ENCODE measurements at places on chromosomes 4 and X.
A peak's percentile ranks its signal among the peaks of the same experiment; 100 is the strongest.

DNA sequence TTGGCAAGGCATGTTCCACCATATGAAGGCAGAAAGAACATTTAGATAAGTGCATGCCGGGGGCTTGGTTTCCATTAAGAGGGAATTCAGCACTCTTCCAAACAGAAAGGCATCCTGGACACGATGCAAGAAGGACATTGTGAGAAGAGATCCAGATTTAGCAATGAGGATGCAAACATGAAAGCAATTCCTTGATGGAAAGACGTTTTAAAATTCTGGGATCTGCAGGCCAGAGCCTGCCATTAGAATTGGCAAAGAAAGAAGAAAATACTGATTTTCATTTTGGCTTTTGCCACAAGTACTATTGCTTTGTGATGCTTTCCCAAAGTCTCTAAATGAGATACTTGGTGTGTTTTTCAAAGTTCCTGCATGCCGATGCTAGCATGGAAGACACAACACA, 367.6 kb downstream of the PPP3CA start:
- DNase-seq = no peak

DNA sequence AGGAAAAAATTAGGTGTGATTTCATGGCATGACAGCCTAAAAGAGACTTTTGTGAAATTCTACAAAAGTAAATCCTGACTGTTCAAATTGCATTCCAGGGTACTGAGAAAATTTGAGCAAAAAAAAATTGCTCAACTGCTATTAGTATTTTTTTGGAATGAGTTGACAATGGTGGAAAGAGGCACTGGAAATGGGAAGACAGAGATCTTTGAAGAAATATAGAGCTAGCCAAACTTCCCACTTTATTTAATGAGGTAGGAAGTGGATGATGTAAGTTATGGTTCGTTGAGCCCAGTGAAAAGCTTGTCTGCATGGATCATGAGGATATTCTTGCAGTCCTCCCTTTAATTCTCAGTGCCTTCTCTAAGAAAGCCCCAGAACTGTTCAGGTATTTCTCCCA, 183.8 kb downstream of the PTTG2 start:
- no peak for DNase-seq

DNA sequence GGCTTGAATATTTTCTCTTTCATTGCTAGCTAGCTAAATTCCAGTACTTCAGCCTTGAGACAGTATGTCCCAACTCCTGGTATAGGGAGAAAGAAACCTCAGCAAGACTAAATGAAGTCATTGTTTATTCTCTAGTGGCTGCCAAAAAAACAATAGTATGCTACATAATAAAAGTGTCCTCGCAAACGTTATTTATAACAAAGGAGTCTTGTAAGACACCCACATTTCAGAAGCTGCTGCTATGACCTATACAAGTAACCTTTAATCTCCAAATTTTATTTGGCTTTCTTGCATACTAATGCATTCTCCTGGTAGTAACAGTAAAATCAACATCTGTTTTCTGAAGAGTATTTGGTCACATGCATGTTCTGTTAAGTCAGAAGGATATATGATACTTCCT, 28.8 kb downstream of the NEK1 start:
- DNase-seq = no peak

DNA sequence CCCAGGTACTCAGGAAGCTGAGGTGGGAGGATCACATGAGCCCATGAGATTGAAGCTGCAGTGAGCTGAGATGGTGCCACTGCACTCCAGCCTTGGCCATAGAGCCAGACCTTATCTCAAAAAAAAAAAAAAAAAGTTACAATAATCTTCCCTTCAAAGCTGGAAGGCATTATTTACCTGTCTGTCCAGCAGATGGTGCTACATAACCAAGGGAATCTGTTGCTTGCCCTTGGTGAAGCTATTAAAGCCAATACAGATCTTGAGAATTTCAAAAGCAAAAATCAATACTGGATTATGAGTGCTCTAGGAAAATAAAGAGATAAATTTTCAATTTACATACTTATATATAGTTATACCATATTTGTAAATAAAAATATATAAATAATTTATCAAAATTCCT, 25.9 kb downstream of the PKD2 start:
- peak; percentile 25 for DNase-seq

- no peak for DNase-seq
Observed at GRCh38 chr4:177964693-177965168, 522.5 kb upstream of the AGA start.

DNA sequence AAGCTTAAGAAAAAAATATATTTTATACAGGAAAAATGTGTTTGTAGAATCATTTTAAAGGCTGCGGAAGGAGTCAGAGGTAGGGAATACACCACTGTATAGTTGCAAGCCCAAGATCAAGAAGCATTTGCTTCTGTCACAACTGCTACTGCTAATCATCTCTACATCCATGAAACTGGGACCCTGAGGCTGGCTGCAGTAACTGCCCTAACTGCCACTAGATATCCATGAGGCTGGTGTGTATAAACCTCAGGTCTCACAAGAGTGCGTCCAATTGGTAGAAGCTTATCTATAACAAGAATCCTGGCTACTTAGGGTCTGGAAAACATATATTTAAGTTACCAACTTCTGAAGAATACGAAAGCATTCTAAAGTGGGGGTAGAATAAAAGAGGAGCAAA, 69.1 kb downstream of the RXFP1 start:
- no peak for DNase-seq

GRCh38 chr4:74624351-74625151, 169.8 kb downstream of the BTC start:
- DNase-seq = no peak

DNA sequence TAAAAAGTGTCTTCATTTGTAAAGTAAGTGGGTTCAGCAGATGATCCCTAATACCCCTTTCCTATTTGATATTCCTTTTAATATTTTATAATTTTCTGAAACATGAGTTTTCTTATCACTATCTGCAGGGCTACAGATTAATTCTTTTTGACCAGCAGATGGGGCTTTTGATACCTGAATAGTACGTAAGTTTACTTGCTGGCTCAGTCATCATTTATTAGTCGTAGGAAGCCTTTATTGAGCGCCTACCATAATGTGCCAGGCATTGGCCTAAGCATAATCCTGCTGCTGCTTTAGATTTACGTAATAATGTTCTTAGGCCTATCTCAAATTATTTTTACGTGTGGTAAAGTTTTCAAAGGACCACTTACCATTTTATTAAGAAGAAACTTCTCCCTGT, 33.1 kb downstream of the OSTC start:
- no peak for DNase-seq

DNA sequence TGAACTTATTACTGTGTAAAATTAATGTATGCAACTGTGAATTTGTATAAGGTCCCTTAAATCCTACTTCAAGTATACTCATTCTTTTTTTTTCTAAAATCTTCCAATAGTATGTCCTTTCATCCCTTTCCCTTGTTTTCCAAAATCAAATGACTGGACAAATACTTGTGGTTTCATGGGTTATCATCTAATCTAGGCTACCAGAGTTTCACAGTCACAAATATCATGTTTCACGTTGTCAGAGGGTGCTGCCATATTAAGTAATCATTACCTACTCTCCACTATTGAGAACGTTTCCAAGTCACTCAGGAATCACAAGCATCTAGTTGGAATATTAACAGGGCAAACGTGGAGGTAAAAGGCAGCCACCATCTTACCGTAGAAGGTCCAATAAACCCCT, 1235.0 kb upstream of the TENM3 start:
- DNase-seq = no peak

- DNase-seq = no peak
Observed at GRCh38 chr4:61522312-61522711, 322.2 kb downstream of the ADGRL3 start.

DNA sequence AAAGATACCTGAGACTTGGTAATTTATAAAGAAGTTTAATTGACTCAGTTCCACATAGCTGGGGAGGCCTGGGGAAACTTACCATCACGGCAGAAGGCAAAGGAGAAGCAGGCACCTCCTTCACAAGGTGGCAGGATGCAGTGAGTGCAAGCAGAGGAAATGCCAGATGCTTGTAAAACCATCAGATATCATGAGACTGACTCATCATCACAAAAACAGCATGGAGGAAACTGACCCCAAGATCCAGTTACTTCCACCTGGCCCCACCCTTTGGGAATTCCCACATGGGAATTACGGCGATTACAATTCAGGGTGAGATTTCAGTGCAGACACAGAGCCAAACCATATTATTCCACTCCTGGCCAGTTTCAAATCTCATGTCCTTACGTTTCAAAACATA, 514.7 kb upstream of the SPANXN1 start:
- no peak for DNase-seq

DNA sequence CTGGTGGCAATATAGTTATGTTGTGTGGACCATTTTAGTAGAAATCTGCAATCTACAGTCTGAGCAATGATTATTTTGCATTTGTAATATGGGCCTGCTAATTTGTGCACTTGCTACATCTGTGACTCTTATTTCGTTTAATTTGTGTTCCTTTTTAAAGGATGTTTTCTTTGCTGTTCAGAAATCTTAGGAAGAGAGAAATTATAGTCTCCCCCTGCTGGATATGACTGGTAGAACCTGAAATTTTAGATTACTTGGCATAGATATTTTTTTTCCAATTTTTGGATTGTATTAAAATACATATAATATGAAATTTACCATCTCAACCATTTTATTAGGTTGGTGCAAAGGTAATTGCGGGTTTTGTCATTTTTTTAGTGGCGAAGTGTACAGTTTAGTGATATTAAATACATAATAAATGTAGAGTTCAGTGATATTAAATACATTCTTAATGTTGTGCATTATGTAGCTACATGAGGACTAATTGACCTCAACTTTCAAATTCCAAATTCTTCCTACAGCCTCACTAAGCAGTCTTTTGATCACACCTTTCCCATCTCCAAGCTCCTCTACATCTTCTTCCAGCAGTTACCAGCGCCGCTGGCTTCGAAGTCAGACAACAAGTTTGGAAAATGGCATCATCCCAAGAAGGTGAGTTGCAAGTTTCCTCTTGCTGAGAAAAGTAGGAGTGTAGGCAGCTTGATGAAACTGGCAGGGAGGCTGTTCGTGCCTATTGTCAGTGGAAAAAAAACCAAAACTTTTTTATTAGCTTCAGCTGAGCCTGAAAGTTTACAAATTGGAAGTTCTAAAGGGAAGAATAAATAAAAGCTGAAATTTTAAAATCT, 82.2 kb downstream of the FNIP2 start:
- DNase-seq = no peak

- DNase-seq = no peak
Observed at GRCh38 chr4:44146516-44146915, 302.1 kb downstream of the KCTD8 start.

DNA sequence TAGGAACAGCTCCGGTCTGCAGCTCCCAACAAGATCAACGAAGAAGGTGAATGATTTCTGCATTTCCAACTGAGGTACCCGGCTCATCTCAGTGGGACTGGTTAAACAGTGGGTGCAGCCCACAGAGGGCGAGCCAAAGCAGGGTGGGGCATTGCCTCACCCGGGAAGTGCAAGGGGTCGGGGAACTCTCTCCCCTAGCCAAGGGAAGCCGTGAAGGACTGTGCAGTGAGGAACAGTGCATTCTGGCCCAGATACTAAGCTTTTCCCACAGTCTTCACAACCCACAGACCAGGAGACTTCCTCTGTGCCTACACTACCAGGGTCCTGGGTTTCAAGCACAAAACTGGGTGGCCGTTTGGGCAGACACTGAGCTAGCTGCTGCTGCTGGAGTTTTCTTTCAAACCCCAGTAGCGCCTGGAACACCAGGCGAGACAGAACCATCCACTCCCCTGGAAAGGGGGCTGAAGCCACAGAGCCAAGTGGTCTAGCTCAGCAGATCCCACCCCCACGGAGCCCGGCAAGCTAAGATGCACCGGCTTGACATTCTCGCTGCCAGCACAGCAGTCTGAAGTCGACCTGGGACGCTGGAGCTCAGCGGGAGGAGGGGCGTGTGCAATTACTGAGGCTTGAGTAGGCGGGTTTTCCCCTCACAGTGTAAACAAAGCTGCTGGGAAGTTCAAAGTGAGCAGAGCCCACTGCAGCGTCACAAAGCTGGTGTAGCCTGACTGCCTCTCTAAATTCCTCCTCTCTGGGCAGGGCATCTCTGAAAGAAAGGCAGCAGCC, 84.6 kb downstream of the THOC2 start:
- peak; percentile 43 for DNase-seq

GRCh38 chr4:67894659-67895058, 10.9 kb upstream of the TMPRSS11D start:
- no peak for DNase-seq

- DNase-seq = no peak
Observed at GRCh38 chrX:68163441-68163840, 269.9 kb downstream of the OPHN1 start.

DNA sequence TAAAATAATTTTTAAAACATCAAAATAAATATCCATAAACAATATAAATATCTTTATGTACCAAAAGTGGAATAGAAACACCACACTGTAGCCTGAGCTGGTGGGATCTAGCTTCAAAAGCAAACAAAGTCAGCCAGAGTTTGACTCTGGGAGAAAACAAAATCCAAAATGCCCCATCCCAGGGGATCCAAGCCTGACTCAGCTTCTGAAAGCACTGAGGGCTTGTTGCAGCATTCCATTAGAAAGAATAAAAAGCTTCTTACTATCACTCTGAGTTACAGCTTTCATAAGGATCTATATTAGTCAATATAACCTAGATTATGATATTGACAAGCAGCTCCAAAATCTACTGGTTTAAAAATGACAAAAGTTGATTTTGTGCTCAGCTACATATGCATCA, 149.7 kb upstream of the ANKRD50 start:
- no peak for DNase-seq

DNA sequence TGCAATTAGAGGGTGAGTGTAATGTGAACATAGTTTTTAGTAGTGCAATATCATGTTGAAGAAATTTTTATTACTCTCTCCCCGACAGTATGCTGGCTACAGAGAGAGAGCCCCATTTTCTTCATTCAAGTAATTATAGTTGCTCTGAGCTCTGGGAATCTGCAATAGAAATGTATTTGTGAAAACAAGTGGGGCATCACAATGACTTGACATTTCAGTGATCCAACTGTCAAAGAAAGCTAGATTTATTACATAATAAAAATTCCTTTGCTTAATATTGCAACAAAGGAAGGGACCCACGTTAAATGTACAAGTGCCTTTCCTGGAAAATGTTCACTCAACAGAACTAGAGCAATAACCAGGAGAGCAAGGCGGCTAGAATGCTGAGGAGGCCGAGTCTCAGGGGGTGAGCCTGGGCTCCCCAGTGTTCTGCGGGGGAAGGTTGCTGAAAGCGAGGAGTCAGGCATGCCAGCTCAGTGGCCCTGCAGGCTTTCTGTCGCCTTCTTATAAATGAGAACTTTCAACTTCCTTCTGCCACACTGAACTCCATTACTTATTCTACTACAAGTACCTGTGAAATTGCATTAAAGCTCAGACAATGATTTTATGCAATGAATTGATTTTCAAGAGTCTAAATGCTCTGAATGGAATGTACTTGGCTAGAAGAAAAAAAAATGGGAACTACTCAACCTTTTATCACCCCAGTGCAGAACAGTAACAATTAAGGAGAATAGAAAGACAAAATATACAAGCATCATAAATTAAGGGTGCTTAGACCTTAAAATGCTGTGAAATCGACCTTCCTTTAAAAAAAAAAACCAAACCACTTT, 476.4 kb downstream of the AFF2 start:
- DNase-seq = no peak

GRCh38 chr4:7103031-7103606, 35.3 kb upstream of the GRPEL1 start:
- peak; percentile 79 for DNase-seq
